ENCODE measurements at places on chromosomes 12 and 14.
A peak's percentile ranks its signal among the peaks of the same experiment; 100 is the strongest.

- peak; percentile 43 for DNase-seq
Measured at GRCh38 chr12:111363578-111363977, 5.3 kb downstream of the PHETA1 start.

- DNase-seq = no peak
Measured at GRCh38 chr14:70810621-70811020, 1.3 kb upstream of the MAP3K9 start.

DNA sequence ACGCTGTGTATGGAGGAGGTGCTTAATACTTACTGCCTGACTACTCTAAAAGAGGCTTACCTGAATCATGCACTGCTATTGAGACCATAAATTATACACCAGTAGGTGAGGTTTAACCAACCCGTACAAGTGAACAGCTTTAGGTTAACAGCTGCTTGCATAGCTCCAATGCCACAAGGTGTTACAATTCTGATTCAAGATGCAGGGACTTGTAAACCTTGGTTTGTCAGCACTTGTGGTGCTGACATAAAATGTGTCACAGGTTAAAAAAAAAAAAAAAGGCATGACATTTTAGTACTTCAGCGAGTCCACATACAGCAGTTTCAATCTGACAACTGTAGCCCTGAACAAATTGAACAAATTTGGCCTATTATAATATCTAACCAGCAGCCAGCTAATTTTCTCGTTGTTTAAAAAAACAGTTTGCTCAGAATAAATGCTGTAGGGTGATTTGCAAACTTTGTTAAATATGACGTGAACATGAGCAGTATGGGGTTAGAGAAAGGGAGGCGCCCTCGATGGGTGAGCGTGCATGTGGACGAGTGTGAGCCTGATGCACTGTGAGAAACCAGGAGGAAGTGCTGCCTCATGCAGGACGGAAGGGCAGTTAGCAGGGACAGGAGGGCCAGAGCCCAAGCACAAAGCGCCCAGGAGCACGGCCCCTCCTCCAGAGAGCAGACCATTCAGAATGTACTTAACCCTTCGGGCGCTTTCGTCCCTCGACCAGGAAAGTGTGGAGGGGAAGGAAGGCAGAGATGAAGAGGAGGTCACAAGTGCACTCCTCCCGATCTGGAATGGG lies 44.7 kb downstream of the TCHP start:
- peak; percentile 74 for DNase-seq

DNA sequence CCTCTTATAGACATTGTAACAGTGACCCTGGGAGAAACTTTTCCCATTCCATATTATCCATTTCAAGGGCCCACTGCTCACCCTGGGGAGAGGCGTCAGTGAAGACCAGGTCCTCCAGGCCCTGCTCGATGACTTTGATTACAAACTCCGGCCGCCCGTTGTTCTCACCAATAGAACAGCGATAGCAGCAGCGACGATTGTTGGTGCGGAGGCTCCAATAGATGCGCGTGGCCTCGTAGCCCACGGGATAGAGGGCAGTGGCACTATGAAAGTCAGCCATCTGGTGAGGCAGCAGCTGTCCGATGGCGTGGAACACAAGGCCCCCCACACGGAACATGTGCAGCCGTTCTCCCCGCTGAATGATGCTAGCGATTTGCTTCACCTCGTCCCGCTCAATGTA lies 7.5 kb upstream of the PRKAG1 start:
- no peak for DNase-seq

DNA sequence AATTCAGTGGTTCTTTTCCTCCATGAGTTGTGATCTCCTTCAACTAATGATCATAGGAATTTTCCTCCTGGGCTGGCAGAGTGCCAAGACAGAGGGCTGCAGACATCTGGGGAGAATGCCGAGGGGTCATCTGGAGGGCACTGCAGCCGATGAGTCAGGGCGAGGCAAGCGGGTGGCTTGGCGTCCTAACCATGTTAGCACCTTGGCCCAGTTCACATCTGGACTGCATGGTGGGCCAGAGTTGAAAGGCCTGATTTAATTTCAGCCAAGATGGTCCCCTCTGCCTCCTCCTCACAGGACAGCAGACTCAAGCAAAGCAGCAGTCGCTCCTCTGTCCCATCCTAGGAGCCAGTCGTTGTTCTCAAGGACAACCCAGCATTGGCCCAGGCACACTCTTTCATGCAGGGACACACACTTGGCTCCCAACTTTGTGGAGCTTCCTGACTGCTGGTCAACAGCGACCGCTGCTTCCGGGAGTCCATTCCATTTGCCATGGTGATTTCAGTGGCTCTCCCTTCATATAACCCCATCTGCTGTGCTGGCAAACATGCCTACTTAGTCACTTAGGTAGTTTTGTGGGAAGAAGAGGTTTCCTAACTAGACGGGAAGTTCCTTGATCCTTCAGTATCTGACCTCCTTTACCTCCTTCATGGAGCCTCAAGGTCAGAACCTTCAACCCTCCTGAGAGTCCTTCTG lies 161.8 kb downstream of the TTC8 start:
- no peak for DNase-seq
